SJSA1 (cell line): ENCODE measurements at places on chromosomes 16 and 17. TPM values are rescaled to one million over a fixed set of nuclear protein-coding genes. Genes with fewer than 3 reads are reported as not detected.

GRCh38 chr17:28449859-28450258 lies 23.6 kb upstream of the SLC13A2 start:
- no peaks in the 10 kb centered on the region for H3K4me1 ChIP-seq
- DNase-seq = no peak
- H3K36me3 ChIP-seq = no peaks in the 10 kb centered on the region
- peaks cover 28% of the 10 kb centered on the region for H3K27me3 ChIP-seq
- H3K4me3 ChIP-seq = no peak overlapping the region
- H3K27ac ChIP-seq = no peak overlapping the region

GRCh38 chr16:81755915-81756614 lies 23.0 kb upstream of the PLCG2 start:
- no peaks in the 10 kb centered on the region for H3K27me3 ChIP-seq
- no peak overlapping the region for H3K4me3 ChIP-seq
- H3K36me3 ChIP-seq = no peaks in the 10 kb centered on the region
- no peak overlapping the region for H3K27ac ChIP-seq

- no peak for DNase-seq
- no peak overlapping the region for H3K27ac ChIP-seq
Measured at GRCh38 chr17:35183332-35183731, 10.9 kb downstream of the SLC35G3 start.

GRCh38 chr17:57113011-57113410 lies 28.0 kb downstream of the AKAP1 start:
- peaks cover under 1% of the 10 kb centered on the region for H3K4me1 ChIP-seq
- no peak for DNase-seq
- H3K27me3 ChIP-seq = no peaks in the 10 kb centered on the region
- no peak overlapping the region for H3K27ac ChIP-seq
- no peak overlapping the region for H3K4me3 ChIP-seq

Gene ARL6IP1
- 614 and 942 TPM in 2 replicates for total RNA-seq

Gene KIF18B
- 7.8 and 14.0 TPM in 2 replicates for total RNA-seq

Gene INPP5K
- 18.1 and 34.4 TPM in 2 replicates for total RNA-seq
